ENCODE measurements at places on chromosomes 3 and 15.
A peak's percentile ranks its signal among the peaks of the same experiment; 100 is the strongest.

GRCh38 chr15:22259881-22260421 is 179.6 kb downstream of the OR4M2 start:
- no peak for DNase-seq

GRCh38 chr3:171854649-171855305 is 11.6 kb downstream of the TMEM212 start:
- no peak for DNase-seq

- DNase-seq = no peak
Observed at GRCh38 chr3:143536817-143537535, 311.3 kb downstream of the SLC9A9 start.

GRCh38 chr3:146746190-146746589 is 141.0 kb upstream of the PLSCR5 start:
- DNase-seq = no peak

- no peak for DNase-seq
Observed at GRCh38 chr15:32873284-32874114, 155.7 kb downstream of the GREM1 start.

- no peak for DNase-seq
Observed at GRCh38 chr15:85289677-85290365, 90.6 kb upstream of the AKAP13 start.

- DNase-seq = no peak
Observed at GRCh38 chr3:4398120-4398940, 68.7 kb downstream of the SUMF1 start.

DNA sequence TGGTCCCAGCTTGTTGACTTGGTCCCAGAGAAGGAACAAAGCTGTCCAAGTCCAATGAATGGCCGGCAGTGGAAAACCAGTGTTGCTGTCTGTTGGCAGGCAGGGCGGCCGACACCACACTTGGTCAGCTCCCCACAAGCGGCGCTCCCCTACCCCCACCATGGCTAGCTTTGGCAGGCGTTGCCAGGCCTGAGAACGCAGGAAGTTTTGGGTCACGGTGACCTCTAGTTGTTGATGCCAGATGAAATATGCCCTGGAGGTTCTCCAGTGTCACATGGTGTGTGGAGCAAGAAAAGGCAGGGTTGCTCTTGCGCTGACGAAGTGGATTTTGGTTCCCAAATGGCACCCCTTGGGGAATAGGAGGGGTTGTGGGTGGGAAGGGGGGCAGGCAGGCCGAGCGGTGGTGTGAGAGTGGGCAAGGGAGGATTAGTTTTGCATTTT is 72.7 kb upstream of the TPRG1 start:
- DNase-seq = no peak

DNA sequence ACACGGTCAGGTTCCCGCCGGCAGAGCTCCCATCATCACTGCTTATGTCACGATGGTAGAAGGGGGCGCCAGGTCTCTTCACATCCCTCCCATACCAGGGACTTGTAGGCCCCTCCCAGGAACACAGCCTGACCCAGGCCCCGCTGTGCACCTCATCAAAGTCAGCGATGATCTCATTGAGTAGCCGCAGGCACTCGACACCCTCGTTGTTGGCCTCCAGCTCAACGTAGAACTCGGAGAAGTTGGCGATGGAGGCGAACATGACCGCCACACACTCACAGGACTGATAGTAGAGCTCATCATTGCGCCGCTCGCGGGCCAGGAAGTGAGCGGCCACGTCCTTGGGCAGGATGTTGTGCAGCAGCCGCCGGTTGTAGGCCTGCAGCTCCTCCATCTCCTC is 89.2 kb downstream of the SEC22A start:
- DNase-seq = no peak

DNA sequence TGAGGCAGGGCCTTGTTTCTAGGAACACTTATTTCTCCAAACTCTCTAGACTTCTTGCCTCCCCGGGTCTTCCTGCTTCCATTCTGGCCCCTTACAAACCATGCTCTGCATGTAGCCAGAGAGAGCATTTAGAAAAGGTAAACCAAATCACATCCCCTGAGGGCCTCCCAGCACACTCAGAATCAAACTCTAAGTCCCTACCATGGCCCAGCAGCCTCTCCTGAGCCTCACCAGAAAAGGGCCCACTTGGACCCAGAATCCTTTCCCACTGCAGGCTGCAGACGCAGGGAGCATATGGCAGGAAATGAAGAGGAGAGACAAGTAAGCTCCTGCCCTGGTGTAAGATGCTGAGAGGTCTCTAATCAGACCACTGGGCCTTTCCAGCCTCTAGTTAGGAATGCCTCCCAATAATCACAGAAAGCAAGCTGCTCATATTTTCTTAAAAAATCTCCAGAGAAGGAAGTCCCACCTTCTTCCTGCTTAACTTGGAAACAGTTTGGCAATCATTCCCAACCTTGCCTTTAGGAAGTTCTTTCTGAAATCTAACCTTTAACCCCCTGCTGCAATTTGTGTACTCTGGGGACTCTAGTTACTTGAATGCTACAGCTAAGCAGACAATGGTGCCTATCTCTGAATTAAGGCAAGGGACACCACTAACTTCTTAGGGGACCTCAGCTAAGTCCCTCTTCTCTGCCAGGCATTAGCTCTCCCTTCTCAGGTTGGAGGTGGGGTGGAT is 4.2 kb downstream of the AMOTL2 start:
- no peak for DNase-seq

GRCh38 chr3:59866076-59866475 is 816.3 kb upstream of the CFAP20DC start:
- DNase-seq = no peak

DNA sequence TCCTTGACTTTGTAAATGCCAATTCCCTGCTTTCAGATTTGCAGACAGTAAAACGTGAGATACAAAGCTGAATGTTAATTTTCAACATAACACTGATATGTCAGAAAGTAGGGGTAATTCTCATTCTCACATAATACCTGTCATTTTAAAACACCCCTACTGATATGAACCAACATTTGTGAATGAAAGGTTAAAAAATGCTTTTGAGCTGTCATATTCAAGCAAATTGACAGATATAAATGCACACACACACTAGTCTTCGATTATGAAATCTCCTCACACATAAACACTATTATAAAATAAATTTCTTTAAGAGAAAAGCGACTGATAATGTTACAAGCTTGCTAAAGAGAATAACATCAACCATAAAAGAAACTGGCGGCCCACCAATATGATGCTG is 128.8 kb downstream of the PEAK1 start:
- DNase-seq = no peak

- no peak for DNase-seq
Observed at GRCh38 chr3:72052841-72053409, 268.0 kb upstream of the PROK2 start.

DNA sequence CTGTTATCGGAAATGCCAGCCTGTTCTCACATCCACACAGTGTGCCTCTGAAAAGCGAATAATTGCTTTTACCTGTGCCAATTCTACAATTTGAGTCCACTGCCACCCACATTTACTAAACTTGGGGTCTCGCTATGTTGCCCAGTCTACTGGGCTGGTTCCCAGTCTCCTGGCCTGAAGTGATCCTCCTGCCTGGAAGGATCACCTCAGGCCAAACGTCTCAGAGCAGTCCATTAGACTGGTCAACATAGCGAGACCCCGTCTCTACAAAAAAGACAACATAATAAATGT is 827 bp upstream of the INO80 start:
- DNase-seq = no peak

GRCh38 chr3:37444696-37445095 is 270.3 kb upstream of the LRRFIP2 start:
- no peak for DNase-seq

GRCh38 chr3:95235916-95236315 is 1173.1 kb downstream of the NSUN3 start:
- no peak for DNase-seq

GRCh38 chr15:79091204-79091867 is 756 bp upstream of the RASGRF1 start:
- no peak for DNase-seq

- no peak for DNase-seq
Observed at GRCh38 chr3:58062472-58062871, 54.2 kb downstream of the FLNB start.

DNA sequence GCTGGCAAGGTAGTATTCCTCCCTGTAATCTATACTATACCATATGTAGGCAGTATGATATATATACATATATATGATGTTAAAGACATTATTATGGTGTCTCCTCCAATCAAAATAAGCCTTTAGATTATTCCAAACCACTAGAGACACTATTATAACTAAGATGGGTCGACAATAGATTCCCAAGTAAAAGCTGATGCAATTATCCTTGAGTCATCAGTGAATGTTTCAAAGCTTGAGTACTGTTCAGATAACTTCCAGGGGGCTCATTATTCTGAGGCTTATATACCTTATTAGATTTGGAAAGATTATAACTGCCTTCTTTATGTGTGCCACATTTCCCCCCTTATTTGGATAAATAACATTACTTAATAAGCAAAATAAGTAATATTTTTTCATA is 11.9 kb upstream of the C3orf38 start:
- no peak for DNase-seq

DNA sequence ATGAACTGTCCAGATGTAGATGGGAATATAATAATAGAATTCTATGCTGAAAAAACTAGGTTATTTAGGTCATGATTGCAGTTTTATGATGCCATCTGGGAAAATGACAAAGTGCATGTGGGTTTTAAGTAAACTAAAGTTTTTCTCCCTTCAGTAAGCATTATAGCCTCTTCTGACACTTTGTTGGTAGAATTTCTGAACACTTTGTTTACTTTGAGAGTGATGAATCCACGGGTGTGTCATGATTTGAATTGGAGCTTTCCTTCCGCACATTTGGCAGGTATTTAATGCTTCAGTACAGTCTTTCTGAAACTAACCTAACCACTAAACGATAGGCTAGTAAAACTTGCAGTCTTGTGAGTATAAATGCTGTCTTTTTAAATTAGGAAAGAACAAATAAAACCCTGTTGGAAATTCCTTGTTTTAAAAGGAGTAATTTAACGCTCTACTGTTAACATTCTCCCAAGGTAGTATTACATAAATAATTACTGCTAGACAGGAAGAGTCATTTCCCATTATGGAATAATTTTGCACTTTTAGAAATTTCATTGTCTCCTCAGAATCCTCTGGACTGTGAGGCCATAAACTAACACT is 7.0 kb downstream of the FILIP1L start:
- DNase-seq = no peak

- no peak for DNase-seq
Observed at GRCh38 chr3:71001303-71001830, 582.2 kb downstream of the FOXP1 start.

- DNase-seq = no peak
Observed at GRCh38 chr15:40452296-40453090, 11.7 kb downstream of the BAHD1 start.

DNA sequence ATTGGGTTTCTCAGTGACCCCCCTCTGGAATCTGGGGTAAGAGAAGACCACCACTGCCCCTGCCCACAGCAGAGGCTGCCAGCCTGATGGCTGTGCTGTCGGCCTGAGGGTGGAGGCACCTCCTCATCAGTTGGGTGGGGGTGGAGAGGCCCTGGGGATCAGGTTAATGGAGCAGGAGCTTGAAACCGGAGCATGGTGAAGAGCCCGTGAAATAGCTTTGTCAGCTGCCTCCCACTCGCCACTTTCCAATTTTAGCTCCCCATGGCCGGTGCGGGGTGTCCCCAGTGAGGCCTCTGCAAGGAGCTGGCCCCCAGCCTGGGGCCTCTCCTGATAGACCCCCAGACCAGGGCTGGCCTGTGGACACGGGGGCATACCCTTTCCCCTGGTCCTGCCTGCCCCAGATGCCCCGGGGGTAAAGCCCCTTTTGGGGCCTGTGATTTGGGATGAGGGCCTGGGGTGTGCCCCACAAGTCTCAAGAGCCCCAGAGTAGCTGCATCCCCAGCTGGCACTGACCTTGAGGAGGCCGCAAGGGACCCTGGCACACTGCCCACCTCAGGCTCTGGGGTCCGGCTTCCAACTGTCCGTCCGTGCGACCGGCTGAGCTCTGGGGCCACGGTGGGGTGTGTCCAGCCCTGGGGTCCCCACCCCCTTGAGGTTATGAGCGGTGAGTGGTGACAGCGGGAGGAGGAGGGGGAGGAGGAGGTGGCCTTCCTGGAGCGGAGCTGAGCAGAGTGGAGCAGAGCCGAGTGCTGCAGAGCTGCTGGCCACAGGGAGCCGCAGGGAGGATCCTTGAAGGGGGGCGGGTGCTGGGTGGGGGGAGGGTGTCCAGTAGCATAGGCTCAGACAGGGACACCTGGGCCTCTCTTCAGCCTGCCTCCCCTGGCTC is at the start of gene HHATL:
Gene HHATL (minus strand): TSS at position 733 of the 886 bp plus-strand sequence. CDS start 1,972 bp downstream, outside the sequence.
- no peak for DNase-seq

GRCh38 chr3:112594856-112595255 is 33.0 kb downstream of the SLC35A5 start:
- DNase-seq = no peak

DNA sequence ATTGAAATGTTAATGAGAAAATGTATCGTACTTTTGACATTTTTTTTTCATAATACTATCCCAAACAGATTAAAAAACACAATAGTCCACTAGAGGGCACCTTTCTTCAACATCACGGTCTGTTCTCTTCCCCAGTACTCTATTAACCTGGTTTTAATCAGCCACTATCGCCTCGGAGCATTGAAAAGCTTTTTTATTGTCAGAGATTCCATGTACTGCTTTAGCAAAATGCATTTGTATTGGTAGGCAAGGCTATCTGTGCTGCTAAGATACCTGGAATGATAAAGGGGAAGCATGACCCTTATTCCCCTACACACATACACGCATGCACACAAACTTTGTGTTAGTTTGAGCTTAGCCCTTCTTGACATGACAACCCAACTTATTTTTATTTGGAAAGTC is 160.1 kb upstream of the IL12A start:
- peak; percentile 66 for DNase-seq

DNA sequence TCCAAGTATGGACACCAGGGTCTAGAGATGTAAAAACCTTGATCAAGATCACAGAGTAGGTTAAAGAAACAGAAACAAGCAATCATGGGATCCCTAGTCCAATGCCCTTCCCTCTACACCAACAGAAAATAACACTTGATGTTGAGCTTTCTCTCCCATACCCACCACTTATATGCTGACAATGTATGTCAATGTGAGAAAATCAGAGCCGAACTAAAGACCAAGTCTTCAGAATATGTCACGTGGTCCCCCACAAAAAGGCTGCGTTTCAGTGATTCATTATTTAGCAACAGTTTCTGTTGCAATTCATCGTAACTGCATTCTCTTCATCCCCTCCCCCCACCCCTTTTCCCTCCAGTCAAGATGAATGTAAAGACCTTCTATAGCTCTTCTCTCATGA is 278.9 kb upstream of the STT3B start:
- DNase-seq = no peak

- peak; percentile 23 for DNase-seq
Observed at GRCh38 chr3:5160940-5161858, 26.3 kb upstream of the EDEM1 start.

GRCh38 chr3:41933154-41933676 is 28.7 kb downstream of the ULK4 start:
- peak; percentile 88 for DNase-seq

GRCh38 chr3:188369526-188369925 is 215.6 kb downstream of the LPP start:
- DNase-seq = no peak

- DNase-seq = no peak
Observed at GRCh38 chr3:162274070-162274469, 777.5 kb downstream of the OTOL1 start.

DNA sequence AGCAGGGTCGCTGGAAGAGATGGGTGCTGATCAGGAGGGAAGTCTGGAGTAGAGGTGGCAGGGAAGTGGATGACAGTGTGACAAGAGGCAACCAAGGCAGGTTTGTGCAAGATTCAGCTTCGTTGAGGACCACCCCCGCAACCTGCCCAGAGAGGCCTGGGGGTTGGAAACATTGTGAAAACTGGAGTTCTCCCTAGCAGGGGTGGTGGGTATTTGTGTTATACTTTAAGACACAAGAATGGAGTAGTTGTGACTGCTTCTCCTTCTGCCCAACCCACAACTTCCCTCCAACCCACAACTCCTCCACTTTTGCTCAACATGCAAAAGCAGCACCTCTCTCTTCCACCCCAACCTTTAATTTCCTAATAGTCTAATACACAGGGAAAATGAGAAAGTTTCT is 8.6 kb upstream of the ARNT2 start:
- DNase-seq = no peak

Measured in HAP-1 (cell line).